Ovary (tissue), 10 donors: ENCODE measurements at places on chromosomes 3 and 15.
A peak's percentile ranks its signal among the peaks of the same experiment; 100 is the strongest.

DNA sequence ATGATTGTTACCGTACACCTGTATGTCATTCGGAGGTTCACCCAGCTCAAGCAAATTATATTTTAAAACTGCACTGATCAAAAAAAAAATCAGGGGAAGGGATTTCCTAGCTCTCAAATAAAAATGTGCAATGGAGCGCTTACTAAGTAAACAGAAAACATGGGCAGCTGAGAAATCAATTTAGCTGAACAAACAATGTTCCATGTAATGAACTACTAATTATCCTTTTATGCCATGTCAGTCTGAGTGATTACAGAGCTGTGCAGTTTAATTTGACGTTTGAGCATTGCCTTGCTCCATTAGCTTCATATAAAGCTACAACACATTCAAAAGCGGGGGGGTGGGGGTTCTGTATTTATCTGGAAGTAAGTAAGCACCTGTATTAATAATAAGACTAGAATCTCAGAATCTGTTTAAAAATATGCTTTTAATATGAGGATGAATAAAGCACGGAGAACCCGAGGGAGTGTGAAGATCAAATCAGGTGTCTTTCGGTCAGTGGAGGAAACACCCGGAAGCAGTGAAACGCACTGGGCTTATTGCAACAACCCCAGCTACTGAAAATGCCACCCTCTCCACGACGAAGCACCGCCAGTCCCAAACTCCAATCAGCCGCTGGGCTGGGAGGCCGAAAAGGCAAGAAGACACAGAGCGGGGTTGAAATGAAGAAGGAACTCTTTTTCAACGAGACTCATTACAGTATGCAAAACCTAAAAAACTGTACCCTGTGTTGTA is 196.5 kb upstream of the ATP11B start:
- DNase-seq: no peak

- no peak for DNase-seq
These were observed 144.9 kb downstream of the SV2B start for GRCh38 chr15:91244919-91245318.

GRCh38 chr15:65569728-65570127 is 39.5 kb downstream of the HACD3 start:
- no peak for DNase-seq

DNA sequence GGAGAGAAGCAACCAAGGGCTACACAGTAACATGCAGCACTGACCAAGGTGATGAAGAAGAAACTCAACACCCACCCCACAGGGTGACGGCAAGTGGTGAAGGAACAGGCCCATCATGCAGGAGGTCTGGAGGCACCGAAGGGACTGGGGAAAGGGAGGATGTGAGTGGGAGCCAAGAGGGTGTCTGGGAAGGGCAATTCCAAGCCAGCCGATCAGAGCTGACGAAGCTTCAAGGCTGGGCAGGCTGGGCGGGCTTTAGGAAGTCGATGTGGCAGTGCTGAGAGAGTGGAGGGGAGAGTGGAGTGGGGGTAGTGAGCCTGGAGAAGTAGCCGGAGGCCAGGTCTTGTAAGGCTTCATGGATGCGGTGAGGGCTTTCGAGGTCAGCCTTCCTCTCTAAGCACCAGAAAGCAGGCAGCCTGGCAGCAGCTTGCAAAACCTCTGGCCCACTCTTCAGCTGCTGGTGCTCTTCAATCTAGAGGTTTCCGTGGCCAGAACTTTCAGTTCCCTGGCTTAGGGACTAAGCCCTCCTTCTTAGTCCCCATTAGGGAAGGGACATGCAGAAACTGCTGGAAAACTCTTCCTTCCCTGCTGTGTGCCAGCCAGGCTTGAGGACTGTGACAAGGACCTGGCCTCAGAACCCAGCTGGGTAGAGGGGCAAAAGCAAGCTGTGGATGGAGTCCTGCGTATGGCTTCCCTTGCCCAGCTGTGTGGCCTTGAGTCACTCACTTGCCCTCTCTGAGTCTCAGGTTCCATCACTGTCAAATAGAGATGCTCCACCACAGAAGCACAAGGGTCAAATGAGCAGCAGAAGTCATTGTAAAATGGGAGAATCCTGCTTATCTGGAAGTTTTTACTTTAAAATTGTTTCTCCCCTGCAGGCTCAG is 72.1 kb downstream of the TLE3 start:
- no peak for DNase-seq

GRCh38 chr3:171636666-171637065 is 173.6 kb downstream of the PLD1 start:
- no peak for DNase-seq

- DNase-seq: no peak
These were observed 123.9 kb downstream of the MAGI1 start for GRCh38 chr3:65914740-65915367.

- DNase-seq: peak; percentile 24
These were observed 46.9 kb downstream of the GRIP2 start for GRCh38 chr3:14492948-14493881.

DNA sequence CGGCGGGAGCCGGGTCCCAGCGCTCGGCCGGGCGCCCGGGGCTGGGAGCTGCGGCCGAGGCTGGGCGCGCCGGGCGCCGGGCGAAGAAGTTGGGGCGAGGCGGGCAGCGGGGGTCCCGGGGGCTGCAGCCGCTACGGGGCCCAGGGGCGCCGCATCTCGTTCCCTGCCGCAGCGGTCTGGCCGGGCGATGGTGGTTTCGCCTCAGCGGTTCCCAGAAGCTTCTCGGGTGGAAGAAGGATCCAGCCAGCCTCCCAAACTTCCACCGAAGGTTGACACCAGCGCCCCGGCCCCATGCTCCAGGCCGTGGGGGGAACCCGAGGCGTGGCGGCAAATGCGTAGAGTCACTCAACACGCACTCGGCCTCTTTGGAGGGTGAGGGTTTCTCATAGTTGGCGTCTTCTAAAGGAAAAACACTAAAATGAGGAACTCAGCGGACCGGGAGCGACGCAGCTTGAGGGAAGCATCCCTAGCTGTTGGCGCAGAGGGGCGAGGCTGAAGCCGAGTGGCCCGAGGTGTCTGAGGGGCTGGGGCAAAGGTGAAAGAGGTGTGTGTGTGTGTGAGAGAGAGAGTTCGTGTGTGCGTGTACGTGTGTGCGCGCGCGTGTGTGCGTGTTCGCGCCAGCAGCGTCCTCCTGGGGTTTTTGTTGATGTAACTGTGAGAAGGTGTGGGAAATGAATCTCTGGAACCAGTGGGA is 940 bp downstream of the BOC start:
- peak; percentile 57 for DNase-seq

DNA sequence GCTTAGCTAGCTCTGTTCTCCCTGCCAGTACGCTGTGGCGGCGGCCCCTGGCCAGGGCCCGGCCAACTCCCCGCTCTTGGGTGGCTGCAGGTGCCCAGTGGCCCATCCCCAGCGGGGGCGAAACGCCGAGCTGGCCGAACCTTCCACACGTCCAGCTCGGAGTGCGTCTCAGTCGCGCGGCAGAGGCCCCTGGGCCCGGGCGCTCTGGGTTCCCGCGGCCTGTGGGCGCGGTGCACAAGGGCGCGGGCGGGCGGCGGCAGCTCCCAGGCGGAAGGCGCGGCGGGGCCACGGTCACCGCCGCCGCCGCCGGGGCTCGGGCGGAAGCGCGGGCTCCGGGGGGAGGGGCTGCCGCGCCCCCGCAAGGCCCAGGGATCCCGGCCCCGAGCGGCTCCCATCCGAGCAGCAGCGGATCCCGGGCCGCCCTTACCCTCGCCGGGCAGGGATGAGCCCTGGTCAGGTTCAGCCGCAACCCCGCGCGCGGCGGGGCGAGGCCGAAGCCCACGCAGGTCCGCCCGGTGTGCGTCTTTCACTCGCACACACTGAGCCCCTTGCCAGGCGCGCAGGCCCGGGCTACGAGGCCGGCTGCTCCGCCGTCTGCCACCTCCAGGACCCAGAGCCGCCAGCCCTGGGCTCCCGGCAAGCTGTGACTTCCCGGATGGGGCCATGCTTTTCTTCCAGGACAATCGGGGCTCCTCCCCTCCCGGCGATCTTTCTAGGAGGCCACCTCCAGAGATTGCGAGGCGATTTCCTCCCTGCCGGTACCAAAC is 54.2 kb downstream of the CCDC54 start:
- peak; percentile 72 for DNase-seq
